Stimulated activated CD4-positive, alpha-beta T cell treated with anti-CD3 and anti-CD28 coated beads, Interleukin-15, amount 100 ng/mL, for 48 hours (primary cell): ENCODE measurements at places on chromosomes 13 and 19.

GRCh38 chr13:45372189-45373161 lies 31.5 kb upstream of the TPT1 start:
- DNase-seq: no peak

- DNase-seq: no peak
Observed at GRCh38 chr19:21593008-21593481, 87.6 kb downstream of the ZNF429 start.

GRCh38 chr19:41936416-41936850 lies 8.2 kb upstream of the ERFL start:
- DNase-seq: no peak

DNA sequence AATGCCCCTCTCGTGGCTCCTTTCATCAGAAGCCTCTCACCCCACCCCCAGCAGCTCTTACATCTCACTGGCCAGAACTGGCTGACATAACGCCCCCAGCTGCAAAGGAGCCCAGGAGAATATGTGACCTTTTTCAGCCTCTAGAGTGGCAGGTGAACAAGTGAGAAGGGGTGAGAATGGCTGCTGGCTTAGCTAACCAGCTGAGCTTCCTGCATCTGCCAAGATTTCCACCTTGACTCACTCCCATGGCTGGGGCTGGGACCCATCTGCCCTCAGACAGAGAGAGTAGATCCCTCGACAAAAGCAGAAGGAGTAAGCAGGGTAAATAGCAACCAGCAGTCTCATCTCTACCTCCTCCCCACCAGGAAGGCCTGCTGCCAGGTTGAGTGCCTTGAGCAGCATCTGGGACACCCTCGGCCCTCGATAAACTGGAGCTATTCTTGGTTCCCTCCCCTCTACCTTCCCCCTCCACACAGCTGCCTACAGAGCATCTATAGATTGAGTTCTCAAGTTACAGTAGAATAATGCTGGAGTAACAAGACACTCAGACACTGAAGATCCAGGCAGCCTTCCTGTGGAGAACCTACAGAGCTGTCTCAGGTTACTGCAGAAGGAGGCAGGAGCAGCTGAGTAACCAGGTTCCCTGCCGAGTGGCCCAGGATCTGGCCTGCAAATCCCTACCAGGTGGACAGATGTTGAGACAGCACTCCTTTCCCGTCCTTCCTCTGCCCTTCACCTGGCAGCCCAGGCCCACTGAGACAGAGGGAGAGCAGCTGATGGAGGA lies 15.5 kb downstream of the KASH5 start:
- no peak for DNase-seq

- no peak for DNase-seq
Observed at GRCh38 chr13:43653980-43654379, 132.8 kb downstream of the ENOX1 start.

GRCh38 chr13:93305886-93306285 lies 79.3 kb downstream of the GPC6 start:
- DNase-seq: no peak

GRCh38 chr13:101556676-101557123 lies 104.2 kb downstream of the ITGBL1 start:
- DNase-seq: no peak

DNA sequence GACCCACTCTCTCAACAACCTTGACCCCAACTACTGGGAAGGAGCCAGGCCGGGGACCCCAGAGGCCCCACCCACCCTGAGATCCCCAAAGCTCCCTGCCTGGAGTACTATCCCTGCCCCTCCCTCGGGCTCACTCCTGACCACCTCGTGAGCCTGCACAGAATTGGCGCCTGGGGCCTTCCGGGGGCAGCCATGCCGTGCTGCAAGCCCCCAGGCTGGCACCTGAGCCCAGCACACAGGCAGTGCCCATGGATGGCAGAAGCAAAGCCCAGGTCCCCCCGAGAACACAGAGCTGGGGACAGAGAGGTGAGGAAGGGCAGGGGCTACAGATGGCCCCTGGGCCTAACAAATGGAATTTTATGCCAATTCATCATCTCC lies 13.9 kb downstream of the LSM4 start:
- DNase-seq: no peak

DNA sequence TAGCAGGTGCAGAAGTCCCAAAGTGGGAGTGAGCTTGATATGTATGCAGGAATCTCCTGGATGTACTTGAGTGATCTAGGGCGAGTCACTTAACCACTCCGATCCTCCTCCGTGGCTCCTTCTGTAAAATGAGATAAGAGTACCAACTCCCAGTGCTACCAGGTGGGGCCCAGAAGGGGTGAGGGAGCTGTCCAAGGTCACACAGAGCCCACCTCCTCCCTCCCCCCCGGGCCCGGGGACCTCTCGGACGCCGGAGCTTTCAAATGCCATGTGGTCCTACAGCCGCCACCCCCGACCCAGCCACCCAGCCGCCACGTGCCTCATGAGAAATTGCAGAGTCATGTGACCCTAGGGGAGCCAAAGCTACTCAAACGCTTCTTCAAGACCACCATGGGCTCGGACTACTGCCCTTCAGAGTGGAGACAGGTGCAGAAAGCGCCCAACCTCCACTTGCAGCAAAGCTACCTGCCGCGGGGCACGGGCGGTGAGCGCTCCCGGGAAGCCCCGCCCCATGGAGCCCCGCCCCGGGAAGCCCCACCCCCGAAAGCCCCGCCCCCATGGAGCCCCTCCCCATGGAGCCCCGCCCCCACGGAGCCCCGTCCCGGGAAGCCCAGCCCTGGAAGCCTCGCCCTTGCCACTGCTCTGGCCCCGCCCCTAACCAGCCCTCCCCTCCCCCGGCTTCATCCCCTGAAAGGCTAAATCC lies 10.1 kb upstream of the ZNF358 start:
- DNase-seq: peak; percentile 36

DNA sequence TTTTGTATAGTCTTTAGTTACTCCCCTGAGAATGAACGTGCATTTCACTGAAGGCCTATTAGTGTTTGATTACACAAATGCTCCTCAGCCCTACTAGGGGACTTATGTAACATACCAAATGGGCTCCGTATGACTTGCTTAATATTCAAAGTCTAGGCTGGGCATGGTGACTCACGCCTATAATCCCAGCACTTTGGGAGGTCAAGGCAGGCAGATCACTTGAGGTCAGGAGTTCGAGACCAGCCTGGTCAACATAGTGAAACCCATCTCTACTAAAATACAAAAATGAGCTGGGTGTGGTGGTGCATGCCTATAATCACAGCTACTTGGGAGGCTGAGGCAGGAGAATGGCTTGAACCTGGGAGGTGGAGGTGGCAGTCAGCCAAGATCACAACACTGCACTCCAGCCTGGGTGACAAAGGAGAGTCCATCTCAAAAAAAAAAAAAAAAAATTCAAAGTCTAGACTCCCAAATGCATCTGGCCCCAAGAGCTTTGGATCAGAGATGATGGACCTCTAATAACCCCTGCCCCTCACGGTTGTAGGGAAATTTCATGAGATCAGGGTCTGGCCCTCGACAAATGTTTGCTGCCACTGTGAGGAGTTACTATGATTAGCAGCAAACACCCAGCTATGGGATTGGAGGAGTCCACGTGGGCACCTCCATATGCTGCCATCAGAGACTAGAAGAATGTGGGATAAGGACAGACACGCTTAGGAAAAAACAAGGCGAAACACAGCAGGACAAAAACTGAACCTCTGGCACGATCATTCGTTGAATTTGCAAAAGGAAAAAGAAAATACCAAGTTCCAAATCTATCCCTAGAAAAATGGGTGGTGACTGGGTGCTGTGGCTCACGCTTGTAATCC lies 4.6 kb downstream of the FBXO17 start:
- no peak for DNase-seq

DNA sequence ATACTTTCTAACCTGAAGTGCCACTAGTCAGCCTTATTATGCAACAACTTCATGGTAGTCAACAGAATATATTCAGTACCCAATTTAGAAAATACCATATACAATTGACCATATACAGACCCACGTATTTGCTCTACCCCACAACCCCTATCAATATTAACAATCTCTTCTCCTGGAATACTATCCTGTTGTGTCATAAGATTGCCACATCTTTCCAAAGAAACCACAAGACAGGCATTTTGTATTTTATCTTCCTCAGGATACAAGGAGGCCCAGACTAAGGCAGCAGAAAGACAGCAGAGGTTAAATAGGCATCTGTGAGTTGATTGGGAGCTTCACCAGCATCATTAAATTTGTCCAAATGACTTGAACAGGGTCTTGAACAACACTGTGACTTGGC lies 4.5 kb downstream of the SPART start:
- no peak for DNase-seq

- DNase-seq: no peak
Observed at GRCh38 chr19:6564393-6564792, 26.6 kb downstream of the CD70 start.

- DNase-seq: no peak
Observed at GRCh38 chr13:93900731-93901130, 578.8 kb downstream of the DCT start.

DNA sequence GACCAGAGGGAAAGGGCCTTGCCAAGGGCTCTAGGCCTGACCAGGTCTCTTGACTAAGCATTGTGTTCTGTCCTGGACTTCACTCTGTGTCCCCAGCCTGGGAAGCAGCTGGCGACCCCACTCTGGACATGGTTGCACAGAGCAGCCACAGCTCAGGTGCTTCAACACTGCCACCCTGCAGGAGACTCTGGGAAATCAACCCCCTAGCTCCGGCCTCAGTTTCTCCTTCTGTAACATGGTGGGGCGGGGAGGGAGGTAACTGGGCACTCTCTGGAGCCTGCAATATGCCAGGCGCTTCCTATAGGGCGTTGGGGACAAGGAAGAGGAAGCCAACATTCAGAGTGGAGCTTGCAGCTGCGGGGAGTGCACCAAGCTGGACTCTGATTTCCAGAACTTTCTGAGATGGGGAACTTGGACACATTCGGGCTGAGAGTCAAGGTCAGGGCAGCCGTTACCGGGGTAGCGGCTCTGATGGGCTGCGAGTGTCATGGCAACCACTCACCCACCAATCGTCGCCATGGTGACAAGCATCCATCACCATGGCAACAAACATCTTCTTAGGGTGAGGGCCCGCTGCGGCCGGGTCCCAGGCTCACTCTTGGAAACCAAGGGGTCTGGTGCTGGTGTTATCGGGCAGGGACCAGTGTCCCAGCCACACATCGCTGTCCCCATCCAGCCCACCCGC lies 12.8 kb downstream of the F2RL3 start:
- DNase-seq: no peak

- no peak for DNase-seq
Observed at GRCh38 chr13:107370015-107370785, 802.3 kb upstream of the ARGLU1 start.

GRCh38 chr19:41853768-41854167 lies 6.3 kb upstream of the RPS19 start:
- no peak for DNase-seq

GRCh38 chr19:11300811-11301120 lies 4.8 kb downstream of the TSPAN16 start:
- DNase-seq: no peak

DNA sequence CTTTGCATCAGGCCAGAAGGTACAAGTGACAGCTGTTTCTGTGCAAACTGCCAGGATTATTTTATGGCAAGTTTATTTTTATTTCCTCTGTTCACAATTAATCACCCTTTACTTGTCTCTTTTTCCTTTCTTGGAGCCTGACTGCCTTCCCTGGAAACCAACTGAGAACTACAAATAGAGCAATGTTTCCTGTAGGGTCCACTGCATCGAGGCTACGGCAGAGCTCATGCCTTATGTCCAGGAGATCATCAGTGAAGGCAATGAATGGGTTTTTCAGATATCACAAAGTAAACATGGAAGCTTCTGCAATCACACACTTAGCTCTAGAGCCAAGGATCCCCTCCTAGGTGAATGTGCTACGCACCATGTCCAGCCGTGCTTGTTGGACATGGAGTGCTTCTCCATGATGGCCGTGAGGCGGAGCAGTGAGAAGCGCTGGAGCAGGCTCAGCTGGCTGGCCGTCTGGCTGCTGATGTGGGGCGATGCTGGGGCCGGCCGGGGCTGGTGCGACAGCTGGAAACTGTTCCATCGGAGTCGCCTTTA lies 110.9 kb downstream of the KL start:
- DNase-seq: no peak

GRCh38 chr13:36352350-36352749 lies 6.2 kb upstream of the SPART start:
- no peak for DNase-seq

DNA sequence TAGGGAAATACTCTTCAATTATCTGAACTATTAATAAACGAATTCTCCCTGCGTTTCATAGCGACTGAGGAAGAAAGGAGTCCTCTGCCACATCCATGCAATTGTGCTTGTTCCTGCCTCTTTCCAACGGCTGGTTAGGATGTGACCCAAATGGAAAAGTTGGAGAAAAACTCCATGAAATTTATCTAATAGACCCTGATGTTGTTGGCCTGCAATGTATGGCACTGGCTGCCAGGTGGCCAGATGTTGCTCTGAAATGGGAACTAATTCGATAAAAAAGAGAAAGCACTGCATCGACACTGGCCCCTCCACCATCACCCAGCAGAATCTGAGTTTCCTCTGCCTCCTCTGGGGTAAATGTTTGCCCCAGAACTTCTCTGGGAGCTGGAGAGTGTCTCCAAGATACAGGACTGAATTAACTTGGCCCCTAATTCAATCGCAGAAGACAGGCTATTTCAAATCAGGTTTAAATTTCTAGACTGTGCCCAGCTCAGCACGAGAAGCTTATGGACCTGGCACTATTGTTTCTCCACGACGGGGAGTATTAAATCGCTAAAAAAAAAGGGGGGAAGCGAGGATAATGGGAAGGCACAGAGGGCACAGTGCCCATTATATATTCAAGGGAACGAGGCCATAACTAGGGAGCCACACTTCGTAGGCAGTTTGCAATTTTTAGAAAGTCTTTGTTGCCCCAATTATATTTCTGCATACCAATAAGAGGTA lies 103.9 kb downstream of the ZIC5 start:
- DNase-seq: no peak

GRCh38 chr19:17615889-17616685 lies 60.6 kb downstream of the COLGALT1 start:
- DNase-seq: no peak

- DNase-seq: no peak
Observed at GRCh38 chr13:99045396-99045795, 67.5 kb upstream of the DOCK9 start.
